ENCODE measurements at places on chromosomes 1 and 21. TPM values are rescaled to one million over a fixed set of nuclear protein-coding genes. Genes with fewer than 3 reads are reported as not detected.

The TTLL7 gene
- total RNA-seq: 26.5 TPM

The CCNL2 gene
- total RNA-seq: 125 TPM

The SYNC gene
- 0.27 TPM for total RNA-seq

The AIRE gene
- not detected for total RNA-seq

The WNT4 gene
- 1.5 TPM for total RNA-seq

The MYBPH gene
- total RNA-seq: not detected

DNA sequence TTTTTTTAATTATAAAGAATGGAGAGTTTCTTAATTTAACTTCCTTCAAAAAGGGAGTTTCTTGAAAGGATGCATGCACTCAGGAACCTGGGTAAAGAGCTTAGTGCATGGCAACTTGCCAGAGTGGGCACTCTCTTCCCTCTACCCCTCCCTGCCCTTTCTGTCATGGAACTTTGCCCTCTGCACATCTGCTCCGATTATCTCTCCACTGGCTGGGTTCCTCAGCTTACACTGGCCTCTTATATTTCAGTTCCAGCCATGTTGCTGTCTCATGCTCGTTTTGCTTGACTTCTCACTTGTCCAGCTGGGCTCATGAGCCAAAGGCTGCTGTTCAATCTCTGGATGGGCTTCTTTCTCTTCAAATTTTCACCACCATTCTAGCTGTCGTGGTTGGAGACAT lies 87.0 kb downstream of the NCAM2 start:
- no peak for ATAC-seq

- ATAC-seq: peak; percentile 50
Measured at GRCh38 chr1:231866392-231867331, 240.1 kb downstream of the DISC1 start.

DNA sequence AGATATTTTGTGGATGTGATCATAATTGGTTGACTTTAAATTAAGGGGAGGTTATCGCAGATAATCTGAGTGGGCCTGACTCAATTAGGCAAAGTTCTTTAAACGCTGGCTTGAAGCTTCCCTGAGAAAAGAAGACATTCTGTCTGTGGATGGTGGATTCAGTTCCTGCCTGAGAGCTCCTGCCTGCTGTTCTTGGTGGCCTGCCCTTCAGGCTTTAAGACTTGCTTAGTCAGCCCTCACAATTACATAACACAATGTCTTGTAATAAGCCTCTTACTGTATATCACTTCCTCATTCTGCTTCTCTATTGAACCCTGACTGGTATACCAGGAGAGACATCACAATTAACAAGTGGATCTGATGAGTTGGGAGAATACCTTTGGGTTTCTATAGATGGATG lies 50.2 kb downstream of the KCNJ6 start:
- ATAC-seq: no peak

DNA sequence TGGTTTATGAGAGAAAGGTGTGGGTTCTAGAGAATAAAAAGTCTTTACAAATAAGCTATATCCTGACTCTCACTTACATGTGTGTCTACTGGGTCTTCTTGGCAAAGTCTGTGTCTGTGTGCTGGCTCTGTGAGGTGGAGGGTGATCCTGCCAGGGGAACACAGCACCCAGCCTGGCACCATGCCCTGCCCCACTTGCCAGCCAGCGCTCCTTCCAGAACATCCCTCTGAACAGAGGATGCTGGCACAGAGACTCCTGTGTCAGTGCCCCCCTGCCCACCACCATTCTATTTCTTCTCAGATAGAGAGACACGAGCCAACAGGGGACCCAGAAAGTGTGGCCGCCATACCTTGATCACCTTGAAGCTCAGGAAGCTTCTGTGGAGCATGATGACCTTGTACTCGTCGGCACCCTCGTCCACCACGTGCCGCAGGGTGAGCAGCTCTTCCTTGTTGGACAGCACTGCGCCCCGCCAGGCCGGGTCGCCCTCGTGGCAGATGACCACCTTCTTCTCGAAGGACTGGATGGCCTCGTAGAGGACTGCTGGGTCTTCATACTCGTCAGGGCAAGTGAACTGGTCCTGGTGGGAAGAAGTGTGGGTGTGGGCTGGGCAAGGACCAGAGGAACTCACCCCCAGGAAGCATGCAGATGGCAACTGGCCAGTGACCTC lies 49.7 kb downstream of the NTPCR start:
- no peak for ATAC-seq

DNA sequence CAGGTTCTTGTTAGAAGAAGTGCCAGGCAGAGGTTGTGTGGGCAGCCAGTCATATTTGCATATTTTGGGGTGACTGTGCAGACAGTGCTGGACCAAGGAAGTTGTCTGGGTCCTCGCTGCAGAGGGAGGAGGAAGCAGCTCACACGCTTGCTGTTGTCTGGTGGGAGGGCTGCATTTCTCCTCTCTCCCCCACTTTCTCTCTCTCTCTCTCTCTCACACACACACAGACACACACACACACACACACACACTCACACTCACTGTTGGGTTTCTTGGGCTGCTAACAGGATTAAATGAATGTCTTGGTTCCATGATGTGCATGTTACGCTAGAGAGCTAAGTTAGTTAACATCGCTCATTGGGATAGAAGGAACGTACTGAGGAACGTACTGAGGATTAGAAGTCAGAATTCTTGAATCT lies 72.9 kb downstream of the AGPAT3 start:
- no peak for ATAC-seq

- no peak for ATAC-seq
Measured at GRCh38 chr1:231781892-231782291, 155.3 kb downstream of the DISC1 start.

DNA sequence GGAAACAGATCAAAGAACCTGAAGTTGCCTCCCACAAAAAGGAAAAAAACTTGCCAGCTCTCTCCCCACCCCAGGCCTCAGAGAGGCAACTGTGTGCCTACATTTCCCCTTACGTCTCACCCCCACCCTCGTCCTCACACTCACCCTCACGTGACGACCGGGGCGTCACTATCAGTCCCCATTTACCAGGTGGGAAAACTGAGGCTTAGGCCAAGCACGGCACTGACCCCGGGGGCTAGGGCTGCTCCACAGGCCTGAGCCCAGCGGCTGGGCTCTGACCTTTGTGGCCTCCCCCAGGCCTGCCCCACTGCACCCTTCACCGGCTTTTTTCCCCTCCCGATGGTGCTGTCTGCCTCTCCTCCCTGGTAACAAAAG lies 51.5 kb upstream of the RUNX3 start:
- no peak for ATAC-seq

- peak; percentile 38 for ATAC-seq
Measured at GRCh38 chr1:20153000-20153418, 13.9 kb downstream of the PLA2G2F start.

DNA sequence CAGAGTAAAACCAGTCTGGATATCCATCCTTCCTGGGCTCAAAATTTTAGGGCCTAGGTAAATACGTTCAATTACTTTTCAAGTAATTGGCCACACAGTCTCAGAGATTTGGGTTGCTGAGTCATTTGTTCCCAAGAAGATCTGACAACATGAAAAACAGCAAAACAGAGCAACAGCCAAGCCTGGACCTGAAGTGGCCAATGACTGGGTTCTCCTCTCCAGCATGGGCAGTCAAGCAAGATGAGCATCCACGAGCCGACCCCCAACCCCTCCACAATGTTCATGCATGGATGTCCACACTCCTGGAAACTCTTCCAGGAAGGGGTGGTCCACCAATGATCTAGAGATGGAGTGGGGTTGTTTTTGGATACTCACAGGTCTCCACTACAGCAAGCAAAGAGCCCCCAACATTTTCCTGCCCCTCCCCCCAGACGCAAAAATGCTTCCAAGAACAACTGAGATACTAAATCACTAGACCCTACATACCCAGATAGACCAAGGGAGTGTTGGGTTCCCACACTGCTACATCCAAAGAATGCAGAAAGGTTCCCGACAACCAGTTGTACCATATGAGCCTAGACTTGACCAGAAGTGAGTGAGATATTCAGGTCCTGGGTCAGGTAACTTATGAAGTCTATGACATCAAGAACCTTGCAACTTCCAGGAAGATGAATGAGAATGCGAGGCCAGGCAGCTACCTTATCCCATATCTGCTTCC lies 73.0 kb downstream of the CD46 start:
- no peak for ATAC-seq

- ATAC-seq: no peak
Measured at GRCh38 chr1:202201971-202202370, 8.4 kb downstream of the LGR6 start.

DNA sequence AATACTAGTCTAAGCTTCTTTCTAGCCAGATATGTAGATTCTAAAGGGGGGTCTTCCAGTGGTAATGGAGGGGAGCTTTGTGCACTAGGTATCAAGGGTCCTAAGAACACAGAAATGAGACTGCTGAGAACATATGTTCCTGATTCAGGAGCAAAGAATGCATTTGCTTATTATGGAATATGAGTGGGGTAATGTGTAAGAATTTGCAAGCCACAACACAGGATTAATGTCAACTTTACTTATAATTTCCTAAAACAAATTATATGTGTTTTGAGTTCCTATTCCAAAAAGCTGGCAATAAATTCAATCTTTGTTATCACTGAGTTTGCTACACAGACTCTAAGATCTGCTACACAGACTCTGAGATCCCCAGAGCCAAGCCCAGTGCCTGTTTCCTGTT lies 357.0 kb upstream of the PTBP2 start:
- ATAC-seq: no peak

DNA sequence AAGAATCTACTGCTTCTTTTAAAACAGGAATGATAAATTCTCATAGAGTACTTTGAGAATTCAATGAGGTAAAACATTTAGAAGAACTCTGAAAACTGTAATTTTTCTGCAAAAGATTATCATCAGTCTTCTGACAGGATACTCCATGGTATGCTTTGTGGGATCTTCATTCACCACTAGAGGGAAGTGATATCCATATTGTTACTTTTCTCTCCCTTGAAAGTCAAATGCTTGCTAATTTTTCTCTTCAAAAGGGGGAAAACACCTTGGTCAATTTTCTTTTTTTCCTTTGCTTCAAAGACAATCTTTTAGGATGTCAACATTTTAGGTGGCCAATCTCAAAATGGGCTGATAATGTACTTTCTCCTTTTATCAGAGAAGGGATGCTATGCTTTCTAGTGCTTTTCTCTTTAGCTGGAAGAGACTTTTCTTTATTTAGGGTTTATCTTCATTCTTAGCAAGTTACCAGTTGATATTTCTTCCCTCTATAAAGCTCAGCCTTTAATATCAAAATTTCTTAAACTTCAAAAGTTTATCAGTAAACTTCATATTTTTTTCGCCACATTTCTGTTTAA lies 95.5 kb downstream of the NEGR1 start:
- ATAC-seq: no peak

DNA sequence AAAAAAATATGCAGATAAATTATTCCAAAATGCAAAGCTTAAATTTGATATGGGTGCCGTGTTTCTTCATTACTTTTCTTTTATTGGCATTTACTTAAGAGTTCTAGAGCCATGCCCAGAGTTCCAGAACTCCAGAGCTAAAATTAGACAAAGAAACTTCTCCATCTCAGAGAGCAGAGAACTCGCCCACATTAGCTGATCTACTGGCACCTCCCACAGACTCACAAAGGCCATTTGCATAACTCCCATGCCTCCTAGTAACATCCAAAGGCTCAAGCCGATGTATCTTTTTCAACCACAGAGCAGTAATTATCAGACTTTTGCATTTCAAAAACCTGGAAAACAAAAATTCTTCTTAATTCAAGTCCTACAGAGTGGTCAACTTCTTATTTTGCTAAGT lies 323.8 kb upstream of the ST6GALNAC5 start:
- no peak for ATAC-seq

DNA sequence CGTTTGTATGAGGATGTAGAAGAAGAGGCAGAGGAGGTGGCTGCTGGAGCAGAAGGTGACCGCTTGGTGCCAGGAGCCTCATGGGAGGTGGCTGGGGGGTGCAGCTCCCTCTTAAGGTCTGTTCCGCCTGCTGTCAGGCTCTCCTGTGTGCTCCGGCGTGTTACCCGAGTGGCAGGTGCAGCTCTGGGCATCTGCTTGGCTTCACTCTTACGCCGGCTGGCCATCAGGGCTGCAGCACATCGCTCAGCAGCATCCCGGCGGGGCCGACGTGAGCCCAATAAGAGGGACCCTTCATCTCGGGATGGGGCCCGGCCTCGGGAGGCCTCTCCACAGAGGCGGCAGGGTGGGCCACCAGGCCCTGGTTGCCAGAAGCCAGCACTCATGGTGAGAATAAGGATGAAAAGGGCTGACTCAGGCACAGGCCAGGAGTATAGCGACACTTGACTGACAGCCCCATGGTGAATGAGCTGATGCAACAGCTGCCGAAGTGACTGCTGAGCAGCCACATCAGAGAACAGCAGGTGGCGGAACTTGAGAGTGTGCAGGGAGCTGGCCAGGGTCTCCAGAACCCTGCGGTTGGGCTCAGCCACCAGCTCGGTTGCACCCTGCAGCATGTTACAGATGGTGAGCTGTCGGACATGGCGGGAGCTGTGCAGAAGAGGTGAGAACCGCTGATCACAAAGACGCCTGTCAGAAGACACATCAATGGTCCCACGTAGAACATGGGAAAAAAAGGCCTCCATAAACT lies 17.5 kb downstream of the LRRC41 start:
- ATAC-seq: peak; percentile 95

DNA sequence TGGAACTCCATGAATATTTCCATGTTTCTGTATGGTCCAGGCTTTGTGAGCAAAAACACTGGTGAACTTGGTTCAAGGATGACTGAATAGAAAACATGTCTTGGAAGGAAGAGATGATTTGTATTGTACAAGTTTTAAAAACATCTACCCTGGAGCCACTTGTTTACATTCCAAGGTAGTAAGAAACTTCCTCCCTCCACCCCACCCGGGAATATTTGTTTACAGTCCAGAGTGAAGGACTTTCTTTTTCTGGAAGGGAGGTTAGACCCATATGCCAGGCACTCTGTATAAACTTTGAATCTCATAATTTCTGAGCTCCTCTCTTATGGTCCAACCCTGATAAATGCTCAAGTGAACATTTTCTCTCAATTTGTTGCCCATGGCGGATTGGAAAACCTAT lies 323.3 kb upstream of the LYPLAL1 start:
- ATAC-seq: no peak

GRCh38 chr1:29555043-29555620 lies 318.8 kb downstream of the PTPRU start:
- no peak for ATAC-seq

GRCh38 chr1:179053486-179053885 lies 27.8 kb downstream of the FAM20B start:
- ATAC-seq: no peak

All from motor neuron (in vitro differentiated cells).